ENCODE measurements at places on chromosomes 1 and 21.

DNA sequence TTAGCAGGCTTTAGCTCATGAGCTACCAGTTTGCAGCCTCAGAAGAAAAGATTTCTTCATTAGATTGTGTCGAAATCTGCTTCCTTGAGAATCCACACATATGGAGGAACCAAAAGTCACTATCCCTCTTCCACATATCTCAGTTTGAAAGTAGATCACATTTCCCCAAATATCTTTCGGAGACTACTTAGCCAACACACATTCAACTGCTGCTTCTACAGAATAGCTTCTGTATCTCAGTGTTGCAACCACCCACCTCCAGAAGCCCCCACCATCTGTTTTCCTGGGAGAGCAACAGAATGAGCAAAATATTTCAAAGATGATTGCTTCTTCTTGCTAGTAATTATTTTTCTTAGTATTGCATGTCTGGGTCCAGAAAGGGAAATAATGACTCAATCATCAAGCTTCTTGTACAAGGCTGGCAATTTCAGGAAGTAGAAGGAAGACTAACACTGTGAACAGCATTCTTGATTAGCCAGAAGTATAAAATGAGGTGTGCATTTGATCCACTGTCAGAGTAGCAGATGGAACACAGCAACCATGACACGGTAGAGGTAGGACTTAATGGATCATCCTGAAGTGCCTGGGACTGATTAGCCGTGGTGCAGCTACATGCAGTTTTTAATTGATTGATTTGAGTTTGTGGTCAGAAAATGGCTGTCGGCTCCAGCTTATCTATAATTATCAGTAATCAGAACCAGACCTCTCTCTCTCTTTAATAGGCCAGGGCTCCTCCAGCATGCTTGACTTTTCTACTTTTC is 24.9 kb downstream of the ZC3H11B start:
- DNase-seq, result no peak

DNA sequence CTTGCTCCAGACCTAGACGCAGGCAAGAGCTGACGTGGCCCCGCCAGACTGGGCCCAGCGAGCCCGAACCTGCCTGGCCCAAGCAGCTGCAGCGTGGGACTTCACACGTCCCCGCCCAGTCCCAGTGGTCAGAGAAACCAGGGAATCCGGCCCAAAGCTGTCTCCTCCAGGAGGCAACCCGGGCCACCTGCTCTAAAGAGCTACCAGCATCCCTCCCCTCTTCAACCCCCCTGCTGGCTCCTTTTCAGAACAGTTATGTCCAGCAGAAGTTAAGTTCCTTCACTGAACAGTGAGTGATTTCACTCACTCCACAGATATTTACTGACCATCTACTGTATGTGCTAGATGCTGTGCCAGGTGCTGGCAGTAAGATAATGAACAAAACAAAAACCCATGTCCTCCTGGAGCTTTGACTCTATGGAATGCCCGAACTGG is 2.1 kb upstream of the EFNA1 start:
- DNase-seq, result no peak

- DNase-seq, result no peak
These were observed 21.3 kb upstream of the IL10 start for GRCh38 chr1:206793620-206794019.

DNA sequence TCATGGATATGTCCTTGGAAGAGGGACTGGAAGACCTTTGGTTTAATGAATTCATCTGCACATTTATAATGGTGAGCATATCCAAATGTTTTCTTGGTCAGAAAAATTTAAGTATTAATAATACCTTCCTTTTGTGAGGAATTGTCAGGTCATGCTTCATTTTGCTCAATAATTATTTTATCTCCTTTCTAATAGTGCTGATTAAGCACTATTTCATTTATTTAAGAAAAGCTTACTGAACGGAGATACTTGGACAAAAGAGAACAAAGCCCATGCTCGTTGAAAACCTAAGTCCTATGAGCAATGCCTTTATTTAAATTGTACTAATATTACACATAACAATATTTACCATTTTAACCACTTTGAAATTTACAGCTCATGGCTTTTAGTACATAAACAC is 281.5 kb downstream of the PDE4B start:
- no peak for DNase-seq

DNA sequence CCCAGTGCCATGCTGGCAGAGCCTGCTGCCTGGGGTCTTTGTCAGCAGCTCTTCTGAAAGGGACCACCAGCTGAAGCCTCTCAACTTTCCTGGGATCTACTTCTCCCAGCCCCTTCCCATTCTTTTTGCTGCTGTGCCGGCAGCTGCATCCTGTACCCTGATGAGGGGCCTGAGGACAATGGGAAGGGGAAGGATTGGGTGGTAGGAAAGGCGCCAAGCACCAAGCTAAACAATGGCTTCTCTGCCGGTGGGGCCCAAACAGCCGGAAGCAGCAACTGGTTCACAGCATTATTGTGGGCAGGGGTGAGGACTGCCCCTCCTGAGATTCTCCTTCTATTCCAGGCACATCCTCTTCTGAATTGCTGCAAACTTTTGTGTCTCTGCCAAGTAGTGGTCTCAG is 5.0 kb upstream of the EFCAB14 start:
- no peak for DNase-seq

GRCh38 chr1:24502065-24502708 is 449 bp upstream of the RCAN3 start:
- DNase-seq, result peak; percentile 88

DNA sequence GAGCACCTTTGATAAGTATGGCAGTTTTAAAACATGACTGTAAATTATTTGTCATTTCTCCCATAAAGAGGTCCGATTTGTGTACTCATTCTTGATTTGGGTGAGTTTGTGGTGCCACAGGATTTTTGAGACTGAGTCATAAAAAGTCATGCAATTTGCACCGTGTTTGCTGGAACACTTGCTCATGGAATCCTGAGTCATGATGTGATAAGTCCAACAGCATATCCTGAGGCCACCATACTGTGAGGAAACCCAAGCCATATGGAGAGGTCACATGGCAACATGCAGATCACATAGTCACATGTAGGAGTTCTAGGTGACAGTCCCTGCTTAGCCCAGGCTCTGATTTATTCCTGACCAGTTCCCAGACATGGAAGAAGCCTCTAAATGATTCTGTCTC is 40.8 kb upstream of the PRRX1 start:
- DNase-seq, result no peak

DNA sequence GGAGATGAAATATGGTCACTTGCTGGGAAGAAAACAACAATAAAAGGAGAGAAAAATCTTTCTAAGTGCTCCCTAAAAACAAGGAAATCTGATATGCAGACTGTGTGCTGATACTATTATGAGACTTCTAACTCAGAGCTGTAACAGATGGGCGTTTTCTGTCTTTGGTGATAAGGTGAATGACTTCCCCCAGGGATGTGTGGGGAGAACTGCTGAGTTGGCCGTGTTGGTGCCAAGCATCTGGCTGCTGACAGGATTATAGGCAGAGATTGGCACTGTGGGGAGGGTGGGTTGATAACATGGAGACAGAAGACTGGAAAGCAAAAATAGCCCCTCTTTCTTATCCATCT is 438.5 kb upstream of the PLXNA2 start:
- no peak for DNase-seq

DNA sequence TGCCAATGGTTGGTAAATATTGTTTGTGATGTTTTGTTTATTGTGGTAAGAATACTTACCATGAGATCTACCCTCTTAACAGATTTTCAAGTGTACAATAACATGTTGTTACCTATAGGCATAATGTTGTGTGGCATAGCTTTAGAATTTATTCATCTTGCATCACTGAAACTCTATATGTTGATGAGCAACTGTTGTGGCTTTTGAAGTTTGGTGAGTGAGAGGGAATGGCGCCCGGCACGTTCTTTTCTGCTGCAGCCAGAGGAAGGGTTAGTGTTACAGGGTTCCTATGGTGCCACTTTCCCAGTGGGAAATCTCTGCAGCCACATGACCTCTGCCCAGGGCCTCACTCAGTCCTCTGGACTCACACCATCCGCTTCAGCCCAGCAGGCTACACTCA is 342.5 kb upstream of the ADGRL2 start:
- no peak for DNase-seq

DNA sequence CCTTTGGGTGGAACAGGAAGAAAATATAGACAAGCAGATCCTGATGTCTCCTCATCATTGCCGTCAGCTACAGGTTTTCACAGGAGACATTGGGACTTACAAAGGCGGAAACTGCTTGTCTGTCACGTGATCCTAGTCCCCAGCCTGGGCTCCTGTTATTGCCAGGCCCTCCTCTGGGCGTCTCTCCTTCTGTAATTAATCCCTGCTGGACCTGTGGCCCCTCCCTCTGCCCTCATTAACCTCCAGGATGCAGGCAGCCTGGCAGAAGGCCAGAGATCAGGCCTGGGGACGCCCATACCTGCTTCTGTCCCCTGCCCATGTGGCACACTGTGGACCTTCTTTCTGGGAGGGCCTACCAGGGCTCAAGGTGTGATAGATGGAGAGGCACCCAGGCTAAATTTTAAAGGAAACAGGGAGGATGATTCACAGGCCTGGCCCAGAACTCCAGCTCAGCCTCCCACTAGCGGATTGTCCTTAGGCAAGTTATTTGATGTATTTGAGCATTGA is 2.4 kb downstream of the S100A5 start:
- DNase-seq, result no peak

DNA sequence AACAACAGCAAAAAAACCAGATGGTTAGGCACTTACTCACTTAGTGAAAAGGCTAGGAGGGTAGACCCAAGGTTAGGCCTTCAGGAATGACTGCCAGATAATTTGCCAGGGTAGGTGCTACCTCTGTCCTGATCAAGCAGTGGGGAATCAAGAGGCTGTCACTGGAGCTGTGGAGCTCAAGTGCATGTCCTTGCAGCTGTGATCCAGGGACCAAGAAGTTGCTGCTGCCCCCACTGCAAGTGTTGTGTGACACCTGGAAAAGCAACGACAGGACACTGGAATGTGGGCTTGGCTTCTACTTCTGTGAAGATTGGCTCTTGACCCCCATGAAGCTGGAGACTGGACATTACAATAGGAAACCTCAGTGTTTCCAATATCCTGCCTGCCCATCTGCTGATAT is 72.1 kb downstream of the PEX14 start:
- DNase-seq, result no peak

- DNase-seq, result no peak
These were observed 162.2 kb downstream of the DSCAM start for GRCh38 chr21:40684726-40685125.

- no peak for DNase-seq
These were observed 12.3 kb upstream of the LYPLAL1 start for GRCh38 chr1:219161371-219161770.

DNA sequence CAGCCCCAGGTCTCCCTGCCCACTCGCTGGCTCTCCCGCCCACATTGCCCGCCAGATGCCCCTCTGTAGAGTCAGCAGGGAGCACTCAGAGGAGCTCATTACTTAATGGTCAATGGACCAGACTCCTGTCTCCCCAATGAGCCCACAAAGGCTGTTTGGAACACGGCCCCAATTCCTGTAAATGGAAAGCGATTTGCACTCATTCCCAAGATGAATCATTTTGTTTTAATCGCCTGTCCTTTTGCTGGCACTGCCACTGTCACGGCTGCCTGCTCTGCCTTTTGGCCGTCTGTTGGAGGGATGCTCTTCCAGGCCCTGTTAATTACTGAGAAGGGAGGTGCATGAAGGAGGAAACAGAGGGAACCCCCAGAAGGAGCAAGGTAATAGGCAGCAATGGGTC is 44.8 kb upstream of the ATP2B4 start:
- no peak for DNase-seq

Measured in activated CD8-positive, alpha-beta memory T cell treated with anti-CD3 and anti-CD28 coated beads, Interleukin-2, amount 50 U/mL, for 48 hours (primary cell).